CD14-positive monocyte (primary cell): ENCODE measurements at places on chromosomes 12 and 14.

- no peaks in the 10 kb centered on the region for H3K4me1 ChIP-seq
- no peak overlapping the region for H3K4me3 ChIP-seq
- no peaks in the 10 kb centered on the region for H3K36me3 ChIP-seq
- H3K27ac ChIP-seq: no peak overlapping the region
These were observed 87.2 kb downstream of the SCN8A start for GRCh38 chr12:51678086-51678724.

DNA sequence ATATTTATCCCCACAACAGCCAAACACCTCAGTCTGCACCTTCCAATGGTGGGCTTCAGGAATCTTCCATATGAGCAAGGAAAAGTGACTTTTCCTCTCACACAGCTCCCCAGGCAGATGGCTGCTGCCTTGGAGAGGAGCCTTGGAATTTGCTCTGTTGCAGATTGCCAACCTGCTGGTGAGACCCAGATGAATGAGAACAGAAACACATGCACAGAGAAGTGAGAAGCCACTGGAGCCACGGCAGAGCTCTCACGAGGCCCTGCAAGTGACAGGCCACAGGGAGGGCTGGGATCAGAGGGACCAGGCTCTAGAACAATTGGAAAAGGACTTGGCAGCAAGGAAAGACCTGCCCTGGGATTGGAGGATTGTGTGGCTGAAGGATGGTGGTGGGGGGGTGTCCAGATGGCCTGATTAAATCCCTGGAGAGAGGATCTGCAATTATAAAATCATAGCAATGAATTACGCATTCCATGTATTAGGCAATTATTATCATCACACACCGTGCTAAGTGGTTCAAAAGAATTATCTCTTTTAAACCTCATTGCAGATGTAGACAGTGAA is 84.9 kb upstream of the PWP1 start:
- no peak for DNase-seq
- H3K27ac ChIP-seq: no peak overlapping the region
- H3K36me3 ChIP-seq: no peaks in the 10 kb centered on the region
- H3K4me1 ChIP-seq: no peaks in the 10 kb centered on the region

DNA sequence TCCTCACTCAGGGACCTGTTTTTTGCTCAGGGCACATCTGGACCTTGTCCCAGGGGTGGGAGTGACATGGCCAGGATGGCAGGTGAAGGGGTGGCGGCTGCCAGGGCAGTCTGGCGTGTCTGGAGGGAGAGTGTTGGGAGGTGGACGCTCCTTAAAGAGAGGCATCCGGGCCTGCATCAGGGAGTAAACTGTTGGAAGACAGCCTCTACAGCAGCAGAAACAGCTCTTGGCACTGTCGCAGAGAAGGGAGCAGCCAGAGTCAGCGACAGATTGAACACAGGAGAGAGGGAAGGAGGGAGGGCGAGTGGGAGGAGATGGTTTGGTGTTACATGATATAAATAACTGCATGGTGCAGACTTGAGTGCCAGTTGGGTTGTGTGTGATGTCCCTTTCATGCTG is 52.8 kb downstream of the IGF1 start:
- no peak for DNase-seq

- DNase-seq: peak; percentile 64
- no peaks in the 10 kb centered on the region for H3K36me3 ChIP-seq
- H3K4me1 ChIP-seq: peaks cover 24% of the 10 kb centered on the region
- peak overlapping the region; percentile 69 for H3K4me3 ChIP-seq
- peak overlapping the region; percentile 87 for H3K27ac ChIP-seq
These were observed 506 bp upstream of the NAP1L1 start for GRCh38 chr12:76084863-76085519.

- no peaks in the 10 kb centered on the region for H3K27me3 ChIP-seq
- no peaks in the 10 kb centered on the region for H3K36me3 ChIP-seq
- H3K27ac ChIP-seq: no peak overlapping the region
- no peaks in the 10 kb centered on the region for H3K4me1 ChIP-seq
- no peak overlapping the region for H3K4me3 ChIP-seq
- DNase-seq: no peak
These were observed 244.2 kb upstream of the USP15 start for GRCh38 chr12:62016021-62016420.

DNA sequence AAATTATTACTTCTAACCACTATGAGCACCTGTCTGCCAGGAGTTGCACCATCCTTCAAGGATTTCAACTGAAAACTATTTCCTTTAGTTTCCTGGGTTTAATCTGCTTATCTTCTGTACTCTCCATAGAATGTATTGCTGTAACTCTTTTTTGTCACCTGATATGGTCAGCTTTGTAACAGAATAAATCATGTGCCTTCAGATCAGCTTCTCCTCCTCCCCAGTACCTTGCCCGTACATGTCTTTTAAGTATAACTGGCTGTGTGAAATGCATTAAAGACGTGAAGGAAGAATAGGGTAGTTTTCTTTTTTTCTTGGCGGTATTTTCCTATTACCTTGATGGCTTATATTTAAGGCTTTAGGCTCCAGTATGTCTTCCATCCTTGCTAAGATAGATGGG is 200.3 kb upstream of the NAV3 start:
- H3K4me1 ChIP-seq: no peaks in the 10 kb centered on the region
- no peak overlapping the region for H3K27ac ChIP-seq
- DNase-seq: no peak
- no peak overlapping the region for H3K4me3 ChIP-seq

GRCh38 chr12:70241845-70242244 is 1.4 kb upstream of the CNOT2 start:
- no peak for DNase-seq
- H3K4me3 ChIP-seq: peak overlapping the region; percentile 94
- peaks cover 9% of the 10 kb centered on the region for H3K36me3 ChIP-seq
- peaks cover 39% of the 10 kb centered on the region for H3K4me1 ChIP-seq
- H3K27ac ChIP-seq: peak overlapping the region; percentile 98
- no peaks in the 10 kb centered on the region for H3K27me3 ChIP-seq
